ENCODE measurements at places on chromosomes 3 and 15. TPM values are rescaled to one million over a fixed set of nuclear protein-coding genes. Genes with fewer than 3 reads are reported as not detected.

GRCh38 chr3:124886168-124887056 lies 753 bp downstream of the ITGB5 start:
- DNase-seq: peak; percentile 15

GRCh38 chr3:39879581-39879980 lies 70.2 kb downstream of the MYRIP start:
- DNase-seq: no peak

- no peak for DNase-seq
These were observed 46.4 kb downstream of the GATM start for GRCh38 chr15:45331972-45332371.

DNA sequence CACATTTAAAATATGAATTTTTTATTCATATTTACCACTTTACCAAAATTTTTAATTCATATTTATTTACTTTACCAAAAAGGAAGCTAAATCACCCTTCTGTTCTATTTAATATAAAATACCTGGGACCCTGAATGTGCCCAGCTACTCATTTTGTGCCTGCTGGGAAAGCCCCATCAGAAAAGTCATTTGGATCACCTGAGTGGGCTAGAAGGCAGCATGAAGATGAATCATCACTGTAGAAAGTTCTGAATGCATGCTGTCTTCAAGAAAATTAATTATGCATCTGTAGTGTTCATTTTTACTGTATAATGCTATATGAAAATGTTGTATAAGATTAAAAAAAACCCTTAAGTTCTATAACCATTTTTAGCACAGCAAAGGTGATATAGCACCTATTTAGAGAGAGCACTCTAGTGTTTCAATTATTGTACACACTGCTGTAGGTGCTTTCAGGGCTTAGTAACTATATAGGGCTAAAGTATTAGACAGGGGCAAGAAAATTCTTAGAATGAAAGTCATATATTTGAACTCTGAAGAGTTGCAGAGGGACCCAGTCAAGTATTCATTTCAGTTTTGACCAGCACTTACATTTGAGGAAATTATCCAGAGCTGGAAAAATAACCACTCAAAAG lies 175.1 kb downstream of the NFKBIZ start:
- no peak for DNase-seq

GRCh38 chr15:64089543-64090280 lies 3.9 kb downstream of the CIAO2A start:
- no peak for DNase-seq

DNA sequence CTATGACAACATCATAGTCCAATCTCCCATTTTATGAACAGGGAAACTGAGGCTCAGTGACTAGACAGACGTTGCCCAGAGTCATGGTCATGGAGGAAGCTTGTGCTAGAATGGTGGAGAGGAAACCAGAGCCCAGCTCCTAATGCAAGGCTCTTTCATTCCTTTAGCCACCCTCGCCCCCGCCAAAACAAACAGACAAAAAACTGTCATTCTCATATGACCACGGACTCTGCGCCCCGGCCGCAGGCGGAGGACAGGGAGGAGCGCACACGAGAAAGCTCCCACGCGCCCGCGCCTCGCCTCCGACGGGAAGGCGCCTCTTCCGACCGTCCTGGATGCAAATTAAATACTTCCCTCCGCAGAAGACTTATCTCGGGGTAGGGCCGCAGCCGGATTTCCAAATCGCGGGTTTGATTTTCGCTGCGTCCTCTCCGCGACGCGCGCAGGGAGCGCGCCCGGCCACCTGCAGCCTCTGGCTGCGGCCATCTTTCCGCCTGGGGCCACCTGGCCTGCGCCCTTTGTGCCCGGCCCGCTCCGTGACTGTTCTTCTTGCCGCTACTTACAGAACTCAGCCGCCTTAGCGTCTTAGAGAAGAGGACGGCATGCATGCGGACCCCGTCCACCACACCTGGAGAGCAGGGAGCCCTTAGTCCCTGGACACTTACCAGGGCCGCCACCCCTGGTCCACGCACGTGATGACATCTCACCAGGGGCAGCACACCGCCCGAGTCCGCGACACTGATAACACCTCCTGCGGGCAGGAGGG lies 670 bp upstream of the ATP13A3 start:
- DNase-seq: no peak

- DNase-seq: no peak
These were observed 122.2 kb upstream of the C2CD4B start for GRCh38 chr15:62287066-62287857.

- DNase-seq: peak; percentile 60
These were observed at the start of gene CMTM8 for GRCh38 chr3:32238453-32239306. Gene CMTM8 (plus strand): TSS chr3:32238680. CDS start chr3:32238973, 293 bp downstream.

- no peak for DNase-seq
These were observed 17.3 kb downstream of the FAM174B start for GRCh38 chr15:92638291-92638708.

GRCh38 chr15:62439543-62440016 lies 274.5 kb upstream of the C2CD4B start:
- DNase-seq: no peak

DNA sequence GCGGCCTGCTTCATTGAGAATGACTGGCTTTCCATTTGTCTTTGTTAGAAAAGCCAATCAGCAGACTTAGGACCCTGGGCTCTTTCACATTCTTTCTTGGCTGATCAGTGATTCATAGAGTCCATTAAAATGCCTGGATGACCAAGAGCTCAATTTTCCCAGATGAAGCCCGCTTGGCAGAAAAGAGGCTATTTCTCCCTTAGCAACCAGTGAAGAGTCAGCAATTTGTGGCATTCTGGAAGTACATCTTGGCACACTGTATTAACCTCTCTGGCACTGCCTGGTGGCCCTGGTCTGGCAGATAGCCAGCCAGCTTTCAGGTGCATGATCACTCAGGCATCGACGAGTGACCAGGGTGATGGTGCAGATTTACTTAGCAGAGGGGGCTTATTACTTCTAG lies 145.7 kb upstream of the PLAAT1 start:
- no peak for DNase-seq

- no peak for DNase-seq
These were observed 48.4 kb downstream of the TMEM45A start for GRCh38 chr3:100540791-100541334.

- DNase-seq: no peak
These were observed 165.8 kb downstream of the MECOM start for GRCh38 chr3:169497567-169498257.

GRCh38 chr3:178618197-178618596 lies 82.0 kb downstream of the KCNMB2 start:
- DNase-seq: no peak

- no peak for DNase-seq
These were observed 330.3 kb upstream of the THBS1 start for GRCh38 chr15:39250460-39251186.

DNA sequence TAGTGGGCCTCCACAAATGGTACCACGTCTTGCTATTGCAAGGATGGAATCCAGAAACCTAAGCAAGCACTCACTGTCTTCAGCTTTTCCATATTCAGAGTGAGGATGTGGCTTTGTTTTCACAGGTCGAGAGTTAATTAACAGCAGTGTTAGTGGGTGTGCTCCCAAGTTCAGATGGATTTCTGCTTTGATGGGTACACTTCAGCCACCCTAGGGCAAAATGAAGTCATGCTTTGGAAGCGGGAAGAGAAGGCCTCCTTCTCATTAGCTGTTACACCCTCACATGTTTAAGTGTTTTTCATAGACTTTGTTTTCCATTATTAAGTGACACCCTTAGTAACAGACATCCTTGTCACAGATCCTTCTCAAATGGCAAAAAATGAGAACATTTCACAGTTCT lies 36.3 kb upstream of the DYNC1LI1 start:
- no peak for DNase-seq

- no peak for DNase-seq
These were observed 307.8 kb upstream of the AGTR1 start for GRCh38 chr3:148389916-148390315.

DNA sequence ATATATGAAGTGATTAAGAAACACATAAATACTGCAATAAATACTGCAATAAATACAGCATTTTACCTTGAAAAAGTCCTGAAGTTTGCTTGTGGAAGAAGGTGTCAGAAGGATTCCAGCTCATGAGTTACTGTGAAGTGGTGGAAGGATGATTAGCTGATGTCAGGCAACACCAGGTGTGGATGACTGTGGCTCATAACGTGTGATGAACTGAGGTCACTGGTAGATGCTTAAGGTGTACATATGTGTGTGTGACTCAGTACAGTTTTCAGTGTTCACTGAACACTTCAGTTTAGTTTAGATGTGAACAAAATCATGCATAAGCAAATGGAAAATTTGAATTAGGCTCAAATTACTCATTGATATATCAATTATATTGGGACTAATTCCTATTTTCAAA lies 1045.0 kb downstream of the NTRK3 start:
- DNase-seq: no peak

- DNase-seq: no peak
These were observed 414.6 kb upstream of the ARPP21 start for GRCh38 chr3:35224565-35225295.

DNA sequence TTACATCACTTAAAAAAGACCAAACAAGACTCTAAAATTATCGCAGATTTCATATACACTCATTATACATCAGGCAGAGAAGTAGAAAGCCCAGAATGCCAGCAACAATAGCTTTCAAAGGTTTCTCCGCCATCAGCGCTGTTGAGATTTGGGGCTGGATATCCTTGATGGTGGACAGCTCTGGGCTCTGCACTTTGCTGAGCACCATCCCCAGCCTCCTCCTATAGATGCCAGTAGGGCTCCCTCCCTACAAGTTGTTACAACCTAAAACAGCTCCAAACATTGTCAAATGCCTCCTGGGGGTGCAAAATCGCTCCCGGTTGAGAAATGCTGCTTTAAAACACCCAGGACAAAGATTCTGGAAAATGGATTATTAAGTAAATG lies 73.5 kb downstream of the ATP10A start:
- no peak for DNase-seq

- no peak for DNase-seq
These were observed 88.2 kb downstream of the TNFAIP8L3 start for GRCh38 chr15:51006336-51006985.

GRCh38 chr15:89656116-89656815 lies 999 bp upstream of the KIF7 start:
- no peak for DNase-seq

DNA sequence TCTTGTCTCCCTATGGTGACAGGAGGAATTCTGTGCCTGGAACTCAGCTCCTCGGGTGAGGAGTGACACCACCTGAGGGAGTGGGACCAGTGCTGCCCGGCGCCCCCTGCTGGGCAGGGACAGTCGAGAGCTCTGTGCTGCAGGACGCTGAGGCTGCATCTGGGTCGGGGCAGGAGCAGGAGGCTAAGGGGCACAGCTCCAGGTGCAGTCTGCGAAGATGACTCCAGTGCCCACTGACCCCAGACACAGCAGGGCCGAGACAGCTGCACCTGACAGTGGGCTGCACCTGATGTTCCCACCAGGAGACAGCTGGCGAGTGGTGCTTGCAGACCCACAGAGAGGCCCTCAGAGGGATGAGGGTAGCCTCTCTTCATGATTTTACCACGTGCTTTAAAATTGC lies 152.9 kb downstream of the ATP10A start:
- no peak for DNase-seq

DNA sequence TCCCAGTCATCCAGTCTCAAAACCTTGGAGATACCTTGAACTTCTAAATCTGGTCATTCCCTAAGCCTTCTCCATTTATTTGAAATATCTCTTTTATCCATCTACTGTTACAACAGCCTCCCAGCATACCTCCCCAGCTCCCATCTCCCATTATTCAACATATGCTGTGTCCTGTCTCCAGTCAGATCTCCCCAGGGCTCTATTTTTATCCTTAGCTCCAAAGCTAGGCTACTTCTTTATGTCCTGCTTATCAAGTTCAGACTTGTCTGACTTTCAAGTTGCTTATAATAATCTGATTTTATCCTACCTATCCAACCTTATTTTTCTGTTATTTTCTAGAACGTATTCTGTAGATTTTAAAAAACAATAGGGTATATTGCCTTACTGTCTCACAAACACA lies 44.2 kb downstream of the IQGAP1 start:
- no peak for DNase-seq

- DNase-seq: no peak
These were observed 40.0 kb upstream of the IL12A start for GRCh38 chr3:159948429-159949144.

DNA sequence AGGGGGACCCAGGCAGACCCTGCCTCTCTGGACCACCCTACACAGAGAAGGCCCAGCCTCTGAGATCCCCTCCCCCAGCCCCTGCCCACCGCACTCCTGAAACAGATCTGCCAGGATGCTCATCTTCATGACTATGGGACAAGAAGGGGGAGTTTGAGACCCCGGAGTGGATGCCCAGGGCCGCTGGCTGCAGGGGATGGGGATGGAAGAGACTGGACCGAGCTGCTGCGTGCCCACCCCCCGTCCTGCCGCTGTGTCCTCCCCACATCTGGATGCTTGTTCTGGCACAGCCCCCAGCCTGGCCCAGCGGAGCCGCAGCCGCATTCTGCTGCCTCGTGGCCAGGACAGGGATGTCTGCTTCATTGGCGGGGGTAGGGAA lies 30.3 kb upstream of the SEMA3F start:
- no peak for DNase-seq

- DNase-seq: no peak
These were observed 16.6 kb upstream of the BCL2A1 start for GRCh38 chr15:79987569-79987955.

DNA sequence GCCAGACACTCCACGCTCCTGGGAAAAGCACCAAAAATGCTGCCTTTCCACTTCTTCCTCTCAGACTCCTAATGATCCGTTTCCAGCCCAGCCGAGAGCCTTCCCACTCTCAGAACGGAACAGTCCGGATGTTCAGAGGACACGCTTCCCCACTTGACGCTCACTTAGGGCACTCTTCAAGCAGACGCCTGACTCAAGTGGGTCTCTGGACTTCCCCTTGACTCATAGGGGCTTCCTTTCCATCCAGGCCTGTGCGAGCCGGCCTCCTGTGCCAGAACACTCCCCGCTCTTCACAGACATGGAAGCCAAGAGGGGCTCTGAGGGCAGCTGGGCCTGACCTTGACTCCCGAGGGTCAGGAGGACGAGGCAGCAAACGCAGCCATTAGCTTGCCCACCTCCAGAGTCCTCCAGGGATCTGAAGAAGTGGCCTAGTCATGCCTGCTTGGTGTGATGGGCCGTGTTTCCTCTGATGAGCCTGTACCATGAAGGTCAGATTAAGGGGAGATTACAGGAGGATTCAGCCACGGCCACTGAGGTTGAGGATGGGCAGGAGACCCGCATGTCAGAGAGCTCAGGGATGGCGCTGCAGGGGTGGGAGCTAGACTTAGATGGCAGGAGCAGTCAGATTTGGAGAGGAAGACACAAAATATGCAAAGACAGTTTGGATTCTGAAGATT lies 114.7 kb upstream of the TLE3 start:
- no peak for DNase-seq

Gene KNG1
- 138 TPM for polyA plus RNA-seq

Gene SORD
- 39.0 TPM for polyA plus RNA-seq

Gene TAGLN3
- polyA plus RNA-seq: 2.3 TPM

Gene RARRES1
- 12.0 TPM for polyA plus RNA-seq

Gene PP2D1
- polyA plus RNA-seq: 0.24 TPM

Gene AMT
- 38.7 TPM for polyA plus RNA-seq

Gene LRRC15
- polyA plus RNA-seq: not detected

Gene SLC38A3
- polyA plus RNA-seq: 4.4 TPM

Gene PAK6
- 8.7 TPM for polyA plus RNA-seq
